ENCODE measurements at places on chromosomes 5 and 9. TPM values are rescaled to one million over a fixed set of nuclear protein-coding genes. Genes with fewer than 3 reads are reported as not detected.

- H3K27ac ChIP-seq: no peak overlapping the region
- no peak for DNase-seq
- H3K27me3 ChIP-seq: peaks cover 3% of the 10 kb centered on the region
- no peaks in the 10 kb centered on the region for H3K4me1 ChIP-seq
- H3K4me3 ChIP-seq: no peak overlapping the region
Measured at GRCh38 chr9:99037769-99038483, 67.0 kb upstream of the TGFBR1 start.

GRCh38 chr5:97844797-97845196, 661.8 kb upstream of the RIOK2 start:
- H3K4me3 ChIP-seq: no peak overlapping the region
- no peak for DNase-seq
- no peaks in the 10 kb centered on the region for H3K27me3 ChIP-seq
- H3K4me1 ChIP-seq: peaks cover 3% of the 10 kb centered on the region

DNA sequence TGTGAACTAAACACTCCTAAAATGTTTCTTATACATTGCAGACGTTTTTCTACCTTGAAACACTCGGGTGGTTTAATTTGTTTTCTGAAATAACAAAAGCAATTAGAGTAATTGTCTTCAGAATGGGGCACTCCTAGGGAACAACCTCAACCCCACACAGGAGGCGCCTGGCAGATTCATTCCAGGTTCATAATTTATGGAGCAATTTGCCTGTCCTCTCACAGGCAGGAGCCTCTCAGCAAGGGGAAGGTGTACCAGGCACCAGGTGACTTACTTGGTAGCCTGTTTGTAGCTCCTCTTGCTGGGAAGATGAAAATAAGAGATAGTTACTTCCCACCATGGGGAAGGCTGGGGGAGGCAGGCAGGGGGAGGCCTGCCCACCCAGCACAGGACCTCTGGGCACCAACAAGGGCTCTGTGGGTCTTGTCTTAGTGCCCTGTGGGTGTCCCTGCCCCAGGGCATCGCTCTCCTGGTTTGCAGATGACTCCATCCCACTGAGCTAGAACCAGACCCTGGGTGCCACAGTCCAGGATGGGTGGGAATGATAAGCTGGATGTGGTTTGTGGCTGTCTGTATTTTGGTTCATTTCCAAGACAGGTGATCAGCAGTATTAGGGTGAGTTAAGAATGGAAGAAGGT, 144.4 kb downstream of the FSTL4 start:
- no peaks in the 10 kb centered on the region for H3K4me1 ChIP-seq
- peaks cover 3% of the 10 kb centered on the region for H3K27me3 ChIP-seq
- DNase-seq: no peak
- H3K27ac ChIP-seq: no peak overlapping the region
- no peak overlapping the region for H3K4me3 ChIP-seq

GRCh38 chr9:94920420-94921091, 194.1 kb downstream of the AOPEP start:
- no peak for DNase-seq
- peaks cover 3% of the 10 kb centered on the region for H3K27me3 ChIP-seq
- no peaks in the 10 kb centered on the region for H3K36me3 ChIP-seq
- no peak overlapping the region for H3K4me3 ChIP-seq
- H3K27ac ChIP-seq: no peak overlapping the region

DNA sequence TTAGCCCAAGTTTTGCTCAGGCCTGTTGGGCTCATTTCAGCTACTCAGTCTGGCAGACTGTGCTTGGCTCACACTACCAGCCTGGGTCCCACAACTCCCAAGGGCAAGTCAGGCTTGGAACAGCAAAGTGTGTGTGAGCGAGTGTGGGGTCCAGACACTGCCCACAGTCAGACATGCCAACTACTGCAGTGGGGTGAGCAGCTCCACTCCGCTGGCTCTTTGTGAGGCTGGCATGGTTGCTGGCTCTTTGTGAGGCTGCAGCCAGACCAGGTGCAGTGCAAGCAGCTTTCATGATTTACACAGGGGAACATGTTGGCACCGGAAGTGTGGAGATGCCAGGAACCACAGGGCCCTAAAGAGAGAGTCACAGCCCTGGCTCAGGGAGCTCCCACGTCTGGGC, 606.7 kb upstream of the FAM174A start:
- H3K27me3 ChIP-seq: no peaks in the 10 kb centered on the region
- no peak overlapping the region for H3K4me3 ChIP-seq

The HBEGF gene
- total RNA-seq: 22.6 TPM

The C9orf153 gene
- 0.36 TPM for total RNA-seq

The CTXN3 gene
- 5.4 TPM for total RNA-seq

DNA sequence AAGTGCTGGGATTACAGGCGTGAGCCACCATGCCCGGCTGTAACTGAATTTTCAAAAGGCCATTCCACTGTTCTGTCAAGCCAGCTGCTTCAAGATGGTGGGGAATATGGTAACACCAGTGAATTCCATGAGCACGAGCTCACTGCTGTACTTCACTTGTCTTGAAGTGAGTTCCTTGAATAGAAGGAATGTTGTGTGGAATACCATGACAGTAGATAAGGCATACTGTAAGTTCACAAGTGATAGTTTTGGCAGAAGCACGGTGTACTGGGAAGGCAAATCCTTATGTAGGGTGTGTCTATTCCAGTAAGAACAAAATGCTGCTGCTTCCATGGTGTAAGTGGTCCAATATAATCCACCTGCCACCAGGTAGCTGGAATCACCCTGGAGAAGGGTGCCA, 6.6 kb upstream of the PRXL2C start:
- no peak for DNase-seq
- H3K27ac ChIP-seq: no peak overlapping the region
- H3K4me1 ChIP-seq: no peaks in the 10 kb centered on the region
- H3K4me3 ChIP-seq: no peak overlapping the region
- no peaks in the 10 kb centered on the region for H3K36me3 ChIP-seq

The TMEFF1 gene
- total RNA-seq: 45.8 TPM

The FAM221B gene
- total RNA-seq: not detected

The FGFR4 gene
- total RNA-seq: 11.0 TPM

DNA sequence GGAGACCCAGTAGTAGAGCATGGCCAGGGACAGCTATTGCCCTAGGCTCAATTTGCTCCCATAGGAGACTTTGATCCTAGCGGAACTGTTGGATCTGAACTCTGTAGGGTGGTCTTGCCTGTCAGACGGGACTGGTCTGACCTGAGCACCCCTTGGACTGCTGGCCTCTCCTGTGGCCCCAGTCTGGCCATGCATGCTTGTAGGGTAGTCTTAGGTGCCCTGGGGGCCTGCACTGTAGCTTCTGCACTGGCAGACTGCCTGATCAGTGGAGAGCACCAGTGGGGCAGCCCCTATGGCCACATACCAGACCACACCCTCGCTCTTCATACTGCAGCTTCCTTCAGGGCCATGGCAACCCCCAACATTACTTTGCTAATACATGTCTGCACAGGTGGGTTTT, 396.1 kb upstream of the GRAMD2B start:
- H3K27me3 ChIP-seq: peaks cover 1% of the 10 kb centered on the region
- peaks cover 5% of the 10 kb centered on the region for H3K36me3 ChIP-seq
- H3K4me1 ChIP-seq: no peaks in the 10 kb centered on the region

The PCDHA12 gene
- 9.7 TPM for total RNA-seq

- H3K27ac ChIP-seq: no peak overlapping the region
- H3K4me1 ChIP-seq: no peaks in the 10 kb centered on the region
- peaks cover 6% of the 10 kb centered on the region for H3K27me3 ChIP-seq
- H3K36me3 ChIP-seq: no peaks in the 10 kb centered on the region
- DNase-seq: no peak
Measured at GRCh38 chr5:6551287-6551954, 81.4 kb downstream of the NSUN2 start.

DNA sequence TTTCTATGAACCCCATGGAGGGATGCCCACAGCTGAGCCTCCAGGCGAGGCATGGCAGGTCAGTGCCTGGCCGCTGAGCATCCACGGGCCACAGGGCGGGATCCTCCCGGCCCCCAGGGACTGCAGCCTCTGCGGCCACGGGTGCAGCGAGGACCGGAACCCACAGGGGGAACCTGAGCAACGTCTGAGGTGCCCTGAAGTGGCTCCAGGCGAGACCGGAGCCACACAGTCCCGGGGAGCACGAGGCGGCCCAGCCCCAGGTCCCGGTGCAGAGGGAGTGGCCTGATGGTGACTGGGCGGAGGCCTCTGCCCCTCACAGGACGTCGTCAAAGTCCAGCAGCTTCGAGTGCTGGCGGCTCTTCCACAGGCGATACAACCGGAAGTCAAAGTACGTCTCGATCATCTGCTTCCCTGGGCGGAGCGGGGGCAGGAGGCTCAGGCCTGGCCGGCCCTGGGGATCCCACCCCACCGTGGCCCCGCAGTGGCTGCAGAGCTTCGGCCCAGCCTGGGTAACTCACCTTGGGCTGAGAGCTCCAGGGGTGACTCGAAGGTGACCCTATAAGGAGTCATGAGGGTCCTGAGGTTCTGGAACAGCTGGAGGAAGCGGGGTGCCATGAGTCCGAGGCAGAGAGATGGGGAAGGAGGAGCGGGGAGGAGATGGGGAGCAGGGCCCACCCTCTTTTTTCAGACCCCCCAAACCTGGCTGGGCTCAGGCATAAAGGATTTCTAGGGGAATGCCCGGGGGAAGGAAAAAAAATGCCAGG, 8.1 kb upstream of the ENTPD8 start:
- H3K4me3 ChIP-seq: no peak overlapping the region
- no peaks in the 10 kb centered on the region for H3K36me3 ChIP-seq
- no peak for DNase-seq
- no peaks in the 10 kb centered on the region for H3K4me1 ChIP-seq

The CER1 gene
- 5.2 TPM for total RNA-seq

DNA sequence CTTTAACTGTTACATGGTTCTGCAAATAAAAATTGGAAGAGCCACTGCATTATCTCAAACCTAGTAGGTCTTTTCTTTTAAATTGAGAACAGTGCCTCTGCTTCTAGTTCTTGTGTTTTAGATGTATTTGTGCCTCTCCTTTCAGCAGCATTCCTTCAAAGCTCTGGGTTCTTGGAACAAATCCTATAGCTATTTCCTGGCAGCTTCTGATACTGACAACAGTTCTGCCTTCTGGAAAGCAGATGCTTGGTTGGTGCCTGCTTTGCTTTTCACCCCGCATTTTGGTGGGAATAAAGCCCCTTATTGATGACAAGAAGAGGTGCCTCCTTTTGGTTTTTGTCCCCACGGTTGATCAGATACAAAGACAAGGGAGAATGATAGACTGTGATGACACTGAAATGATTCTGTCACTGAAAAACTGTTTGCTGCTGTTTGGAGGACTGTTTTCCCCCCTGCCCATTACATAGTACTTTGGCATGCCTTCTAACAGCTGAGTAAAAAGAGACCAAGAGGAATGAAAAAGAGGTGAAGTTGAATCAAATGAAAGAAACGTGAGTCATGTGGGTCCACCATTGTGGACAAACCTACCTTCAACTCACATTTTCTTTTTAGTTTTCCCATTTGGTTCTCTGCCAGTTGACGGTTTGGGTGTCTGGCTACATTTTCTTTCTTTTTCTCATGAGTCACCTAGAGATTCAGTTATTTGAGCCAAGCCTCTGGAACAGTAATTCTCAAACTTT, 5.6 kb downstream of the PTCD2 start:
- H3K4me3 ChIP-seq: no peak overlapping the region
- H3K36me3 ChIP-seq: peaks cover 25% of the 10 kb centered on the region
- H3K27ac ChIP-seq: no peak overlapping the region
- H3K27me3 ChIP-seq: no peaks in the 10 kb centered on the region
- H3K4me1 ChIP-seq: no peaks in the 10 kb centered on the region

GRCh38 chr5:68067291-68067690, 148.3 kb upstream of the PIK3R1 start:
- H3K4me3 ChIP-seq: no peak overlapping the region
- no peak overlapping the region for H3K27ac ChIP-seq
- H3K4me1 ChIP-seq: no peaks in the 10 kb centered on the region

DNA sequence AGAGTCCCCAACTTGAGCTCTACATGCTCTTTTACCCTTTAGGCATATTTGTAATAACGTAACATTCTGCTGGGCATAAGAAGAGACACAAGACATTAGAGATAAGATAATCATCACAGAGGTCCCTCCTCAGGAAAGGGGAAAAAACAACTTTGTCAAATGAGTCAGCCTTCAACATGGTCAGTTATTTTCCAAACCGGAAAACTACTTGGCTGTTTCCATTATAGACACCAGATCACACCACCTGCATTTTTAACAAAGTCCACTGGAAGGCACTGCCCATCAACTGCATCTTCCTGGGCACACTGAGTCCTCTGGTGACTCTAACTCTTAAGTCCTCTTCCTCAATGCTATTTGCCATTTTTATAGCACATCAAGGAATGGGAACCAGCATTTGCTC, 221.8 kb downstream of the FAM114A2 start:
- no peak for DNase-seq
- no peaks in the 10 kb centered on the region for H3K4me1 ChIP-seq
- H3K4me3 ChIP-seq: no peak overlapping the region
- no peak overlapping the region for H3K27ac ChIP-seq
- H3K36me3 ChIP-seq: peaks cover 4% of the 10 kb centered on the region

GRCh38 chr5:153365547-153365946, 124.9 kb upstream of the GRIA1 start:
- no peaks in the 10 kb centered on the region for H3K36me3 ChIP-seq
- no peaks in the 10 kb centered on the region for H3K27me3 ChIP-seq
- H3K4me1 ChIP-seq: no peaks in the 10 kb centered on the region
- no peak for DNase-seq
- no peak overlapping the region for H3K4me3 ChIP-seq
- H3K27ac ChIP-seq: no peak overlapping the region

The SLC6A7 gene
- total RNA-seq: not detected

The CAVIN4 gene
- 7.4 TPM for total RNA-seq

- DNase-seq: no peak
- no peak overlapping the region for H3K4me3 ChIP-seq
- H3K4me1 ChIP-seq: peaks cover 40% of the 10 kb centered on the region
Measured at GRCh38 chr5:139763930-139764791, 31.4 kb upstream of the PSD2 start.

- no peak for DNase-seq
- no peaks in the 10 kb centered on the region for H3K36me3 ChIP-seq
- no peak overlapping the region for H3K27ac ChIP-seq
- no peak overlapping the region for H3K4me3 ChIP-seq
- peaks cover 2% of the 10 kb centered on the region for H3K27me3 ChIP-seq
- H3K4me1 ChIP-seq: no peaks in the 10 kb centered on the region
Measured at GRCh38 chr5:155299386-155300005, 285.9 kb downstream of the KIF4B start.

DNA sequence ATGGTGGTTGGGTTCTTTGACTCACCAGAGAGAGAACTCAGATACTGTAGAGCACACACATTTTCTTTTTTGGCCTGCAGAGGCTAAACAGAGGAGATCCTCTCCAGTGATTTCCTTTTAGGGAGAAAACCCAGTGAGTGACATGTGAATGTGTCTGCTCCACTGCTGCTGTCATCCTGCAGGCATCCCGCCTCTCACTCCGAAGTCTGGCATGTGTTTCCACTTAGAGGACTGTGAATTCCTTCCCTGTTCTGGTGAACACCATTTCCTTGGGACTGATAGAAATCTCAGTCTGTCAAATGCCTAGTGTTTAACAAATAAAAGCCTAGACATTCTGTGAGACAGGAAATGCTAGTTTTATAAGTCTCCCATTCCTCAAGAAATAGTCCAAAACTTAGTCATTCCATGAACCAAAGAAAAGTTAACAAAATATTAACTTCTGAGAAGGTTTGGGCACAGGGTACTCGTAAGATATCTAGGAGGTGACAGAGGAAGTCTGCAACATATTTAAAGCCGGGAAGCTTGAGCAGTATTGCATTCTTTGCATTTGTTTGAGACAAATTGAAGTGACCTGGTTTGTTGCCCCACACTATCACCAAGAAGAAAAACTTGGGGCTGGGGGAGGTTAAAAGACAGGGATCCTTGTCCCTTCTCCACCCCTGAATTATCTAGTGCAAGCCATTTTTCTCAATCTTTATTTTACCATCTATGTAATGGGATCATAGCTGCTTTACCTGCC, 74.9 kb upstream of the NIPAL4 start:
- peaks cover 2% of the 10 kb centered on the region for H3K27me3 ChIP-seq
- no peak overlapping the region for H3K4me3 ChIP-seq
- H3K36me3 ChIP-seq: peaks cover 10% of the 10 kb centered on the region
- peaks cover 12% of the 10 kb centered on the region for H3K4me1 ChIP-seq
- peak; percentile 37 for DNase-seq

The CFAP90 gene
- not detected for total RNA-seq

The MZB1 gene
- 0.38 TPM for total RNA-seq

Measured in endothelial cell (in vitro differentiated cells).